ENCODE measurements at places on chromosomes 7 and 10. TPM values are rescaled to one million over a fixed set of nuclear protein-coding genes. Genes with fewer than 3 reads are reported as not detected.
A peak's percentile ranks its signal among the peaks of the same experiment; 100 is the strongest.

Gene HKDC1
- total RNA-seq, result 5.8 TPM

DNA sequence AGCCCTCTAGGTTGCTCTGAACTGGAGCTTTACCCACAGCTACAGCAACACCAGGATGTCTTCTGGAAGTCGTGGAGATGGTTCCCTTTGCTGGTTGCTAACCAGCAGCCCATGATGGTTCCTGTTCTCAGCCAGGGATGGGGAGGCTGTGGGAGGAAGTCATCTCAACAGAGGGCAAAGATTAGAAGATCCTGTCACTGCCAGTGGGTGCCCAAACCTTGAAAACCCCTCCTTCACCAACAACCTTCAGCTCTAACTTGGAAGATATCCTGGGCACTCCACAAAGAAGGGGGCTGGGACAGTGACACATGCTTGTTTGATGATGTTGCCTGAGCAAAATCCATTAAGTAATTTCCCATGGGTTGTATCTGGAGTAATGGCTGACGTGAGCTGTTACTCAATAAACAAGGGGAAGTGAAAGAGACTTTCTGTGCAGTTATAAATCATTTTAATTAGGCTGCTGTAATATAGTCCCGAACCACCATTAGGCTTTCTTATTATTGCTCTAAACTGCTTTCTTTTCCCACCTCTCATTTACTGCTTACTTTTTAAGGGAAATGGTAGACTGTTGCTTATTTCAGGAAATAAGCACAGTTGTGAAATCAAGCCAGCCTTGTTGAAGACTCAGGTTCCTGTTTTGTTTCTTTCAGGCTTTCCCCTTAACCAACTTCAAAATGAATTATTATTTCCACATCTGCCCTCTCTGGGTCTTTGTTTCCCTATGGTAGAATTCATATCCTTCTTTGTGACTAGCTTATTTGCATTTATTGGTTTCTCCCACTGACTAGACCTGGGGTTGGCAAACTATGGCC is 124.8 kb downstream of the PPP1R17 start:
- DNase-seq, result peak; percentile 46
- H3K4me1 ChIP-seq, result no peaks in the 10 kb centered on the region
- no peaks in the 10 kb centered on the region for H3K36me3 ChIP-seq
- H3K27ac ChIP-seq, result peak overlapping the region; percentile 56
- no peaks in the 10 kb centered on the region for H3K27me3 ChIP-seq

Gene EBLN1
- not detected for total RNA-seq

- peaks cover 11% of the 10 kb centered on the region for H3K4me1 ChIP-seq
- H3K4me3 ChIP-seq, result no peak overlapping the region
- no peaks in the 10 kb centered on the region for H3K27me3 ChIP-seq
- no peak for DNase-seq
- H3K27ac ChIP-seq, result no peak overlapping the region
- no peaks in the 10 kb centered on the region for H3K36me3 ChIP-seq
Observed at GRCh38 chr7:17512181-17512675, 213.8 kb downstream of the AHR start.

DNA sequence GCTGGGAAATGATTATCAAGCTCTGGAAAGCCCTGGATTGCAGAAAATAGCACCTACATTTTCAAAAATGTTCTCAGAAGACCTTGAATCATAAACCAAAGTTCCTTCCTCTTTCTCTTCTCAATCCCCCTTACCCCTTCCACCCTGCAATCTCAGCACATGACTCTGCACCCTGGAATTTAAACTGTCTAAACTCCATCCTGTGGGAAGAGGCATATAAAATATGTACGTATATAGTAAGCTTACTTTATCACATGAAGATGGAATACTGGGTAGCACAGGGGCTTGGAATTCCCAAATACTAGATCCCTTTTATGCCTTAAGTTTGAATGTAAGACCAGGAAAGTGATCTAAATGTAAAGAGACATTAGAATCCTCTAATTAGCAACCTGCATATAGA is 7.7 kb downstream of the AGMO start:
- H3K4me1 ChIP-seq, result no peaks in the 10 kb centered on the region
- H3K4me3 ChIP-seq, result no peak overlapping the region
- H3K36me3 ChIP-seq, result no peaks in the 10 kb centered on the region
- no peaks in the 10 kb centered on the region for H3K27me3 ChIP-seq

DNA sequence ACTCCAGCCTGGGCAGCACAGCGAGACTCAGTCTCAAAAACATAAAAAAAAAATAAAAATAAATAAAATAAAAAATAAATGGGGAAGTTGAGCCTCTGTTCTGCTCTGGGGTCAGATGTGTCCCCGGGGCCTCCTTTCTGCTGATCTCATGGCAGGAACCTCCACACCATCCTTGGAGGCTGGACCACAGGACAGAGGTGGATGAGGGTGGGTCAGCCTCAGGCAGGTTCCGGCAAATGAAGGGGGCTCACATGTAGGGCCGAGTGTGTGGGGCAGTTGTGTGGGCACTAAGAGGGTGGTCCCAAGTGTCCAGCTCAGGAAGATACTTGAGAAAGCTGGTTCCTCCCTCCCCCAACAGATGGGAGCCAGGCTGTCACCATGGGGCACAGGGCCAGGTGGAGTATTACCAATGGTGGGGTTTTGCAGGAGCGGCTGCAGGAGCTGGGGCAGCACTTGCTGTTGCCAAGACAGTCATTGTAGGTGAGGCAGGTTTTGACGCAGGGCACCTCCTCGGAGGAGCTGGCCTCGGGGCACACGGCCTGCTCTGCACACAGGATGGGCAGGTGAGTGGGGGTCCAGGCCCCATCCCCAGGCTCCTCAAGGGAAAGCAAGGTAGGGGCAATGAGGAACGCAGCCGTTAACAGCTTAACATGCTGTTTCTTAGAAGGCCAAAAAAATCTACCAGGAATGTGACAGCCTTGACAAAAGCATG is 13.9 kb upstream of the TBRG4 start:
- H3K27me3 ChIP-seq, result no peaks in the 10 kb centered on the region
- no peak overlapping the region for H3K4me3 ChIP-seq
- no peaks in the 10 kb centered on the region for H3K36me3 ChIP-seq
- DNase-seq, result no peak

DNA sequence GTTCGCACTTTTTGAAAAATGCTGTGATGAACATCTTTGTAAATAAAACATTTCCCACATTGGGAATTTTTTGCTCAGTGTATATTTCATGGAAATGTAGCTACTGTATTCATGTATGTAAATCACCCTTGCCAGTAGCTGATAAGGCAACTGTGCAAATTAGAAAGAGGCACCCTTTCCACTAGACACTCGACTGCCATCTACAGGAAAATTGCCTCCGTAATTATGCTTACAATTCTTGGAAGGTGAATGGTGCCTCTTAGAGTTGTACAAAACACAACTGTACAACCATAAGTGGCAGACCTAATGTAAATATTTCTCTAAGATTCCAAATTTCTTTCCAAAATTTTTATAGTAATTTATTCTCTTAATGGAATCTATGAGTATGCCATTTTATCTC is 491.7 kb downstream of the CCSER2 start:
- no peak overlapping the region for H3K4me3 ChIP-seq
- H3K4me1 ChIP-seq, result no peaks in the 10 kb centered on the region
- no peak overlapping the region for H3K27ac ChIP-seq
- no peaks in the 10 kb centered on the region for H3K27me3 ChIP-seq

Gene SLC18A2
- total RNA-seq, result not detected

Gene IFIT3
- 7.5 TPM for total RNA-seq

Gene TUBAL3
- total RNA-seq, result 1.7 TPM

- no peak overlapping the region for H3K4me3 ChIP-seq
- no peak for DNase-seq
- no peaks in the 10 kb centered on the region for H3K36me3 ChIP-seq
Observed at GRCh38 chr7:159102681-159103381, 41.8 kb downstream of the VIPR2 start.

- no peaks in the 10 kb centered on the region for H3K27me3 ChIP-seq
- H3K4me3 ChIP-seq, result no peak overlapping the region
- peaks cover 5% of the 10 kb centered on the region for H3K4me1 ChIP-seq
- DNase-seq, result no peak
Observed at GRCh38 chr7:17015598-17016031, 133.8 kb upstream of the AGR3 start.

DNA sequence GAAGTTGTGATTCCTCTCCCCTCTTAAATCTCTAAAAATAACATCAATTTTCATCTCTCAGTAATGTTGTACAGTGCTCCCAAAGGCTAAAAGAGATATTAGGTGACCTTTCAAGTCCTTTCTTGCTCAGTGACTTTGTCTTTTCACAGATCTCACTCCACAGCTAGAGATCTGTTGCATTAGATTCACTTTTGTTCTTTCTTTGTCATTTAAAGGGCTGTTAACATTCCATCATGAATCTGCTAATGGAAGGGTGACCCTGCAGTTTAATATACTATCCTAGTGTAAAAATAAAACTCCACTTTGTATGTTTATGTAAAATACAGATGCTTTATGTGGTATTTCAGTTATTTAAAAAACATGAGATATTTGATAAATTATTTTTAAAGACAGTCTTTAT is 30.5 kb downstream of the GNAI1 start:
- H3K27me3 ChIP-seq, result no peaks in the 10 kb centered on the region
- H3K27ac ChIP-seq, result no peak overlapping the region
- no peaks in the 10 kb centered on the region for H3K4me1 ChIP-seq
- H3K4me3 ChIP-seq, result no peak overlapping the region
- DNase-seq, result no peak

- no peak for DNase-seq
- H3K4me3 ChIP-seq, result no peak overlapping the region
- H3K27ac ChIP-seq, result no peak overlapping the region
- H3K27me3 ChIP-seq, result no peaks in the 10 kb centered on the region
Observed at GRCh38 chr10:70723771-70724170, 51.5 kb downstream of the ADAMTS14 start.

- peaks cover 10% of the 10 kb centered on the region for H3K36me3 ChIP-seq
- H3K4me3 ChIP-seq, result no peak overlapping the region
- no peaks in the 10 kb centered on the region for H3K27me3 ChIP-seq
- H3K27ac ChIP-seq, result no peak overlapping the region
- peaks cover 9% of the 10 kb centered on the region for H3K4me1 ChIP-seq
- DNase-seq, result no peak
Observed at GRCh38 chr10:102608487-102608886, 35.8 kb upstream of the TRIM8 start.

DNA sequence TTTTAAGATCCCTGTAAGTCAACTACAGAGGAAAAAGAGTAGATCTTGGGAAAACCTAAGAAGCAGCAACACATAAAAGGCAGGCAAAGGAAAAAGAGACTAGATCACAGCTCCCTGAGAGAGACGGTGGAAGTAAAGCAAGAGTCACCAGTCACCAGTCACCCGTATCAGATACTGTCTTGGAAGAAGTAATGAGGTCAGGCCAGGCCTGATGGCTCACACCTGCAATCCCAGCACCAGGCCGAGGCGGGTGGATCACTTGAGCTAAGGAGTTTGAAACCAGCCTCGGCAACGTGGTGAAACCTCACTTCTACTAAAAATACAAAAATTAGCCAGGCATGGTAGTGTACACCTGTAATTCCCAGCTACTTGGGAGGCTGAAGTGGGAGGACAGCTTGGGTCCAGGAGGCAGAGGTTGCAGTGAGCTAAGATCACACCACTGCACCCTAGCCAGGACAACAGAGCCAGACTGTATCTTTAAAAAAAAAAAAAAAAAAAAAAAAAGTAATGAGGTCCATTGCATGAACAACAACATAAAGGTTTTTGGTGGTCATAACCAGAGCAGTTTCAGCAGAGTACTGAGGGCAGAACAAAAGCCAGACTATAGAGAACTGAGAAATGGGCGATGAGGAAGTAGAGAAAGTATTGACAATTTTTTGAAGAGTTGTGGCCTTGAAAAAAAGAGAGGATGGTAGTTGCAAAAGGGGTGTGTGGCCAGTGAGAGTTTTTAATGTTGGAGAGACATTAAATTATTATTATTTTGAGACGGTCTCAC is 16.9 kb downstream of the ZNF713 start:
- H3K27ac ChIP-seq, result no peak overlapping the region
- H3K4me3 ChIP-seq, result no peak overlapping the region
- peaks cover 13% of the 10 kb centered on the region for H3K36me3 ChIP-seq
- H3K4me1 ChIP-seq, result no peaks in the 10 kb centered on the region
- H3K27me3 ChIP-seq, result no peaks in the 10 kb centered on the region
- no peak for DNase-seq

DNA sequence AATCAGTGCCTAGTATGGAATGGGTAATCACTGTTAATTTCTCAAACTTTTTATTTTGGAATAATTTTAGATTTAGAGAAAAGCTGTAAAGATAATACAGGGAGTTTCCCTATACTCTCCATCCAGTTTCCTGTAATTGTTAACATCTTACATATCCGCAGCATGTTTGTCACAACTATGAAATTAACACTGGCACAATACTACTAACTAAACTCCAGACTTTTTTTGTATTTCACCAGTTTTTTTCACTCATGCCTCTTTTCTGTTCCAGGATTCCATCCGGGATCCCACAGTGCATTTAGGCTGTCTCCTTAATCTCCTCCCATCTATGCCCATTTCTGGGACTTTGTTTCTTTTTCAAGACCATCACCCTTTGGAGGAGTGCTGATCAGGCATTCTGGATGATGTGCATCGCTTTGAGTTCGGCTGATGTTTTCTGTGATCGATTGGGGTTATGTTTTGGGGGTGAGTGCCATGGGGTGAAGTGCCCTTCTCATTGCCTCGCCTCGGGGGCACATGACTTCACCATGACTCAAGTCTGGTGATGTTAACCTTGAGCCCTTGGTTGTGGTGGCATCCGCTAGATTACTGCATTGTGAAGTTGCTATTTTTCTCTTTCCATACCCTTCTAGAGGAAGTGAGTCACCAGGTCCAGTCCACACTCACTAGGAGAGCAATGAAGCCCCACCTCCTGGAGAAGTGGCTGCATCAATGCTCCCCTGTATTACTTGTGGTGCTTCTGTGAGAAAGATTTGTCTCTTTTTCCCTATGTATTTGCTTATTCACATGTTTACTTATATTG is 43.9 kb upstream of the GRB10 start:
- no peaks in the 10 kb centered on the region for H3K27me3 ChIP-seq
- H3K27ac ChIP-seq, result no peak overlapping the region
- no peak overlapping the region for H3K4me3 ChIP-seq
- no peaks in the 10 kb centered on the region for H3K4me1 ChIP-seq
- no peaks in the 10 kb centered on the region for H3K36me3 ChIP-seq
- no peak for DNase-seq

Gene MSMB
- 130 TPM for total RNA-seq

Gene PTPRN2
- total RNA-seq, result 66.3 TPM

Gene CCL24
- total RNA-seq, result not detected

DNA sequence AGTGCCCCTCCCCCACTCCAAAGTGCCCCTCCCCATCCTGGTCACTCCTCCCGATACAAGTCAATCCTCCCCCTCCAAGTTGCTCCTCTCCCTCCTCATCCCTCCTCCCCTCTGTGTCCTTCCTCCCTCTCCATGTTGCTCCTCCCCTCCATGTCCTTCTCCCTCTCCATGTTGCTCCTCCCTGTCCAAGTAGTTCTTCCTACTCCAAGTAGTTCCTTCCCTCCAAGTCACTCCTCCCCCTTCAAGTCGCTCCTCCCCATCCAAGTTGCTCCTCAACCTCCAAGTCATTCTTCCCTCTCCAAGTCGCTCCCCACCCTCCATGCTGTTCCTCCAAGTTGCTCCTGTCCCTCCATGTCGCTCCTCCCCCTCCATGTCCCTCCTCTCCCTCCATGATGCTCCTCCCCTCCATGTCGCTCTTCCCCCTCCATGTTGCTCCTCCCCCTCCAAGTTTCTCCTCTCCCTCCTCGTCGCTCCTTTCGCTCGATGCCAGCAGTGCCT is 8.6 kb upstream of the WBP1L start:
- H3K27me3 ChIP-seq, result no peaks in the 10 kb centered on the region
- H3K27ac ChIP-seq, result no peak overlapping the region
- peaks cover 55% of the 10 kb centered on the region for H3K36me3 ChIP-seq

All from stomach (tissue), 19 donors.